ENCODE measurements at places on chromosomes 12 and 14.

DNA sequence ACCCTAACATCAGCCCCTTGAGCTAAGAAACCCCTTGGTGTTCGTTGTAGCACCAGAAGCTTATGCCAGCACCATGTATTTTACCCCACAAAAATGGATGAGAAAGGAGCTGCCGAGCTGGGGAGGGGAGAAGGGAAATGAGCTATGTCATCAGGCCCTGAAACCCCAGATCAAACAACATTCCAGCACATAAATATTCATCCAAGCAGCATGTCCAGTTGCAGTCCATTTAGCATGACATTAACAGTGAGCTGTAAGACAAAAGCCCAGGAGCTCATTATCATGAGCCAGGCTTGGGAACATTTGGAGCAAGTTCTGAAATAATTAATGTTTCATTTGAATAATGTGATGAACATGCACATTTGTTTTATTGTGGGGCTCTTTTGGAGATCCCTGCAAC is 630.1 kb upstream of the TMEM132C start:
- DNase-seq = no peak

- DNase-seq = no peak
Observed at GRCh38 chr14:104784218-104784568, 11.4 kb downstream of the AKT1 start.

- no peak for DNase-seq
Observed at GRCh38 chr14:75198291-75198933, 22.0 kb upstream of the TMED10 start.

GRCh38 chr14:78232231-78233000 is 62.2 kb downstream of the NRXN3 start:
- no peak for DNase-seq

- no peak for DNase-seq
Observed at GRCh38 chr14:22613736-22614239, 15.7 kb downstream of the ABHD4 start.

DNA sequence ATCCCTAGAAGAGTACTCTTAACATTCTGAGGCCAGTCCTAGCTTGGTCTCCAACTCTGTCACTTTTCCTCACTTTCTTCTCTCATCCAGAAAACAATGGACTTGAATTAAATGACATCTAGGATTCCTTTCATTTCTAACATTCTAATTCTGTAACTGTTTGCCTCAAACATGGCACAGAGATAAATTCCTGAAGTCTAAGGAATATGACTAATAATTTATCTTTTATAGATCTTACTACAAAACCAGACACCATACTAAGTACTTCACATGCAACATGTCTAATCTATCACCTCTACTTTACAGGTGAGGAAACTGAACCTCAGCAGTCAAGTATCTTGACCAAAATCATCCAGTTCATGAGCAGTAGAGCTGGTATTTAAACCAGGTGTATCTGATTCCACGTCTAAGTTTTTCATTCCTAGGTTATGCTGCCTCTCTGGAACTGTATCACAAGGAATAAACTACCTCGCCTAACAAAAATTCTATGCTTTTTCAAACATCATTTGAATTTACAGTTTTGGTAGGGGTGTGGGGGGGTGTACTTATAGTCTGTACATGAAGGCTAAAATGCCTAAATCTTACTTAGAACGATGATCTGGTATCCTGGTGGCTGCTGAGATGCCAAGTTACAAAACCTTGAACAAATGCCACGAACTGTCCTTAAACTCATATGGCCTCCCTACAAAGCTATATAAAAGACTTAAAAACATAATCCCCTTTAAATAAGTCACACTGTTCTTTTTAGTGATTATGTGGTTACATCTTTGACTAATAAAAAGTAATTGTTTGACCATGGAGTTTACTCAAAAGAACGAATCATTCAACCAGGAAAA is 41.6 kb downstream of the ATXN2 start:
- no peak for DNase-seq

GRCh38 chr14:71206766-71207371 is 299.6 kb downstream of the PCNX1 start:
- no peak for DNase-seq

DNA sequence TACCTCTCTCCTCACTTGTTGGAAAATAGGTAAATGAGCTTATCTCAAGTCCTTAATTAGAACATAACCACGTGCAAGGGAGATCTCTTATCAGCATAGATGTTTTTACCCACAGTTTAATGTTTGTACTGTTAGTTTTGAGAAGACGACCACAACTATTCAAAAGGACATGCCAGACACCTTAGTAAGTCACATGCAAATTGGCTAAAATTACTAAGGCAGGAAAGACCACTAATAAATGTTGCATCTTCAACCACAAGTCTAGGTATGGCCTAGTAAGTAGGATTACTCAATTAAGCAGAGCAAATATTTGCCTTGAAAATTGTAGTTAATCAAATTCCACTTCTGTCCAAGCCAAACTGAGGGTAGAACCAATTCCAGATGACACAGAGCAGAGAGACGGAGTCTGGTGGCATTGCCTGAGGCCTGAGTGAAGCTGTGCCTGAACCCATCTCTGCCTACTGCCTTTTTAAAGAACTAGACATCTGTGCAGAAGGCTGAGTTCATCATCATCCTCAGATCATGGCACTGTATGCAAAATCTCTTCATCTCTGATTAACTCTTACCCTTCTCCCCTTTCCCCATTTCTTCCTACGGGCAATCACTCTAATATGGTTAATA is 29.7 kb upstream of the CHST11 start:
- no peak for DNase-seq

DNA sequence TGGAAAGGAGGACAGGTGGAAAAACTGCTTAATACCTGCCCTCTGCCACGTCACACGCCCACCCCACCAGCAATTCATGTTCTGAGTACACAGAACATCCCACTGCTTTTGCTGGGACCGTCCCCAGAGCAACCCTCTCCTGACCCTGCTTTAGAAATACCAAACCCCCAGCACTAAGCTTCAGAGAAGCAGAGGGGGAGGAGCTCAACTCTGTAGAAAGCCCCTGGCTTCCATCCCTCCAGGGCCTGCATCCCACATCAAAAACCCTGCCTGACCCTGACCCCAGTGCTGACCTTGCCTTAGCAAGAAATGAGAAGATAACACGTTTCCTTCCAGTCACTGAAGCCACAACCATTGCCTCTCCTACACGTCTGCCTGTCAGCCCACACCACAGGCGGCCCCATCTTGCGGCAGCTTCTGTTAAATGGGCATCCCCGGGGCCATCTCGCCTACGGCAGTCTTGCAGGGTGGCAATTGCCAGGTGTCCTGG is 19.7 kb downstream of the VDR start:
- DNase-seq = peak; percentile 78

DNA sequence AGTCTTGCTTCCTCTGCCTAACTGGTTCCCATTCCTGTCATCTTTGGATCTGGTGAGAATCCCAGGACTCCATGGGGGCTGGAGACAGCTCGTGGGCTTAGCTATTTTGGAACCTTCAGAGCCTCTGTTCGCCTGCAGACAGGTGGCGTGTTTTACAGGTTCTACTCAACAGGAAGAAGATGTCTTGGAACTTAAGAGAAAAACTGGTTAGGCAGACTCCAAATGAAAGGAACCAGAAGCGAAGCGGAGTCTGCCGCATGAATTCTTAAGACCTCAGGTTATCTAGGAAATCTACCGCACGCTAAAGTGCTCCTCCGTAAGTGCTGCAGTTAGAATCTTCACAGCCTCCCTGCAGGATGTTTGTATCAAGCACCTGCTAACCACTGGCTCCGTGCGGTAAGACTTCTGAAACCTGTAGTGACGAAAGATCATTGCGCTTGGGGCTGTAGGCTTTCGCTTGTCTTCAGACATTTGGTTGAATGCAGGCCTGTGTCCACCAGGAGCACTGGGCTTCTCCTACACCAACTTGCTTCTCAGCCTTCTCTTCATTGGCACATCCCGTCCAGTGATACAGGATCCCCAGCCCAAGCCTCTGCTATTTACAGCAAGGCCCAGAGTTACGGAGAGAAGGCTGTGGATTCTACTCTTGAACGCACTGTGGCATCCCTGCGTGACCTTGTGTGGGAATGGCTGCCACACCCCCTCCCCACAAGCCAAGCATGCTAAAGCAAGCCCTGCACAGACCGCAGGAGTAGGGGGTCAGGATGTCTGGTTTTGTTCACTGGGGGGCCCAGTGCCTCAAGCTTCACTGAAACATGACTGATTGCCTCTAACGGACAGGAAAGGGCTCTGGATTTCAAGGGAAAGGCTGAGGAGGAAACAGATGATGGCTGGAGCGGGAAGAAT is 35.0 kb downstream of the ACADS start:
- no peak for DNase-seq

GRCh38 chr12:107888789-107889188 is 114.3 kb downstream of the ASCL4 start:
- no peak for DNase-seq

DNA sequence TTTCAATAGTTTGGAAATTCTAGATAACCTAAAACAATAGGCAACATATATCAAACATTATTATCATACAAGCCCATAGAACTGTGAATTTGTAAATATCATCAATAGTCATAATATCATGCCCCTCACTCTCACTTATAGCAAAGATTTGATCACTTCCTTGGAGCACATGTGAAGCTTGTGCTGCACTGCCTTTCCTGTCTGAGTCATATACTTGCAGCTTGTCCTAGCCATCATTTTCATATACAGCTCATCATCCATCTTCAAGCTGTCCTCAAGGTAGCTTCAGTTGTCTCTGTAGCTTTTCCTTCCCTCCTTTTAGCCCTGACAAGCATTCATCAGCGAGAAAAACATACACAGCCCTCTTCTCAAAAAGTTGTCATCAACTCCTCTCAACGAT is 746.5 kb upstream of the FOXG1 start:
- no peak for DNase-seq

DNA sequence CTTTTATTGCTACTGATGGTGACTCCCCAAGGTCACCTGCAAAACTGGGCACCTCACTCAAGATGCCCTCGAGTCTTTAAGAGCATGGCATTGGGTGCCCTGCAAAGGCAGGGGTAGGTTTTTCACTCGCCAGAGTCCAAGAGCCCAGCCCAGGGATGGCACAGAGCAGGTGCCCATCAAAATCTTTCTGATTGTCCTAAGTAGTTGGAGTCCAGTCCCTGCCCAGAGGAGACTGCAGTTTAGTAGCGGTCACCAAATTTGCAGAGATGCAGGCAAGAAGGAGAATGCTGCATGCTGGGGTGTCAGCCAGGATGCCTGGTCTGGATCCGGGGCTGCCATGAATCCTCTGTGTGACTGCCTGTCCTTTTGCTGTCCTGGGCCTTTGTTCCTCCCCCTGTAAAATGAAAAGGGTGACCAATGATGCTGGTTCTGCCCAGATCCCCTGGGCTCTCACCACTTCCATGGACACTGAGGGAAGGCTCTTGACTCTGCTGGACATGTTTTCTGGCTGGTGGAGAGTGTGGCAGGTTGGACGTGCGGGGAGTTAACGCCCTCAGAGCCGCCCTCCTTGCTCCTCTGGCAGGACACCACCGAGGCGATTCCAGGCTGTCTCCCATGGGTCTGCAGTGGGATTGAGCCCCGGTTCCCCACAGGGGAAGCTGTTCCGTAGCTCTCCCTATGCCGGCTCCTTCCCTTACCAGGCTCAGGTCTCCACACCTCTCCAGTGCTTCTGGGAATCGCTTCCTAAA is 41.3 kb downstream of the DLK1 start:
- no peak for DNase-seq

DNA sequence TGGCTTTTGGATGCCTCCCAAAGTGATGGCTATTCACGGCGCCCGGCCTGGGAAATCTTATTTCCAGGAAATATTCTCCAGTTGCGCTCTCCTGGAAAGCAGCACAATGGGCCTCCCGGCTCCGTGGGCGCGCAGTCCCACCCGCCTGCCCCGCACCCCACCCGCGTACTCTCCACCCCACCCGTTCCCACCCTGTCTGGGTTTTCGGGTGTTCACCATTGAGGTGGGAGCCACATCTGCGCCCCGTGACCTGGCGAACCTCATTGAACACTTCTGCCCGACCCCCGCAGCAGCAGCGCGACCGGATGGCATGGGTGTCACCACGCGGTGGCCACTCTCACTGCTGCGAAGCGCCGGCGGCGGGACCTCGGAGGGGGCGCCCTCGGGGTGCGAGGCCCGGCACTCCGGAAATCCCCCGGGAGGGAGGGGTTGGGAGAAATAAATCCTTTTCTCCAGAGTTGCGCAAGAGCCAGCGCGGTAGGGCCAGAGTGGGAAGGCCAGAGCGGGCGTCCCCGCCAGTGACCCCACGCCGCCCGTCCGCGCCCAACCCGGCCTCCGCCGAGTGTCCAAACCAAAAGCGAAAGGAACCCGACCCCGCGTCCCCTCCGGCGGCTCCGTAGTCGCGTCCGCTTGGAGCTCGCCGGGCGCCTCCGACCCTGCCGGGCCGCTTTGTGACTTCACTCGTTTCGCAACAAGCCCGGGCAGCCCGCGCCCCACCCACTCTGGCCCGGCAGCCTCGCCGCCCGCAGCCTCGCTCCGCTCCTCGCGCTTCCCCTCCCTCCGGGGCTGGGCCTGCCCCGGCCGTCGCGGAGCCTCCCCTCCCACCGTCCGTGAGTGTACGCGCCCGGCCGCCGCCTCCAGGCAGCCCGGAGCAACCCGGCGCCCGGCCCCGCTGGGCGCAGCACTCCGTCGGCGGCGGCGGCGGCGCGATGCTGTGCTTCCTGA is at the start of gene DRAM1:
Gene DRAM1, plus strand, starts transcription at position 720 of the 945 bp plus-strand sequence. Its CDS starts 210 bp downstream, at position 930.
- peak; percentile 68 for DNase-seq

GRCh38 chr12:14393751-14394150 is 28.3 kb downstream of the ATF7IP start:
- no peak for DNase-seq

GRCh38 chr14:31411218-31411727 is 9.1 kb downstream of the HEATR5A start:
- DNase-seq = no peak

DNA sequence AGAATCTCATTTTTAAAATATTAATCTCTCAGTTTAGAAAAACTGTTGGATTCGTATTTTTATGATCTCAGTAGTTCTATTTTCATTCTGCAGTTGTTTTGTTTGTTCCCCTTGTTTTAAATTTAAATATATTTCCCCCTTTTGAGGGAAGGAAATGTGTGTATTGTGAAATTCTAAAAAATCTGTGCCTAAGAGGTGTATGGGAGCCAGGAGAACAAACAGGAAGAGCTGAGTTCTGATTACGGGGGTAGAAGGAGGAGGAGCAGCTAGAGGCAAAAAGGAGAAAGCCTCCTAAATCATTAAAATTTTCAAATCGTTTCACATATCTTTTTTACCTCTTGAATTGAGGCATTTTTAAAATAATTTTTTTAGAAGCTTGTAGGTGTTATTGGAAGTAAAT is 2.3 kb downstream of the RDH12 start:
- DNase-seq = no peak

DNA sequence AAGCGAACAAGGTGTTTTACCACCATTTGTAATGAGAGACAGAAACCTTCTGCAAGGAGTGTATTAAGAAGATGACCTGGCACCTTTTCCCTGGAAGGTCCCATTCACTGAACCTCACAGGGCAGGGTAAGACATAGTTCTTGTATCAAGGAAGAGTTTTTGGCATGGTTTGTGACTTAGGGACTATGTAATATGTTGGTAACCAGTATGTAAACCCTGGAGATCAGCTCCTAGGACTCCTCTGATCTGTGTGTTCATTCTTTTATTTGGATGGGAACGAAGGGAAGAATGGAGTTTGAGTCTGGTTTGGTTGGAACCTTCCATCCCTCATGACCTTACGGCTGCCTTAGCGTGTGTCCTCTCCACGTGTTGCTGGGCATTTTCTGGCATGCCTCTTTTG is 175.4 kb downstream of the CAND1 start:
- DNase-seq = no peak

All from activated naive CD4-positive, alpha-beta T cell treated with anti-CD3 and anti-CD28 coated beads, Interleukin-2, amount 50 U/mL, for 16 hours (primary cell).